ENCODE measurements at places on chromosomes 2 and 18.
A peak's percentile ranks its signal among the peaks of the same experiment; 100 is the strongest.

- no peak for DNase-seq
Measured at GRCh38 chr18:73791081-73791480, 356.6 kb downstream of the FBXO15 start.

GRCh38 chr2:36307441-36307840, 48.1 kb upstream of the CRIM1 start:
- no peak for DNase-seq

DNA sequence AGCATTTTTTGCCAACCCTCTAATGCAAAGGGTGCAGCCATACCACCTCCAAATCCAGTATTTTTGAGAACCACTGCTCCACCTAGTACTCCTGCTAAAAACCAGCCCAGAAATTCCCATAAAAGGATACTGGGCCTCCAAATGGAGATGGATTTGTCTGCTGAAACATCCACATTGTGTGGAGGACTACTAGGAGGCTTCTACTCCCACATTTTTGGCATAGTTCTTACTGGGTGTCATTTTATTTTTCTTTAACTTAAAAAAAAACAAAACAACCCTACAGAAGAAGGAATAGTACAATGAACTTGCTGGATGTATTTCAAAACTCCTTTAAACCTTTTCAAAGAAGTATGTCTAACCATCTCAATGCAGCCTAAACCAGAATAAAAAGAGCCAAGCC, 219.2 kb downstream of the SRBD1 start:
- no peak for DNase-seq

GRCh38 chr2:24763843-24764242, 29.3 kb downstream of the PTRHD1 start:
- DNase-seq = no peak

- DNase-seq = no peak
Measured at GRCh38 chr2:54899576-54900200, 150.6 kb downstream of the RTN4 start.

- DNase-seq = no peak
Measured at GRCh38 chr2:236657801-236658200, 88.2 kb downstream of the ACKR3 start.

- no peak for DNase-seq
Measured at GRCh38 chr18:35326695-35327387, 17.4 kb downstream of the ZNF24 start.

DNA sequence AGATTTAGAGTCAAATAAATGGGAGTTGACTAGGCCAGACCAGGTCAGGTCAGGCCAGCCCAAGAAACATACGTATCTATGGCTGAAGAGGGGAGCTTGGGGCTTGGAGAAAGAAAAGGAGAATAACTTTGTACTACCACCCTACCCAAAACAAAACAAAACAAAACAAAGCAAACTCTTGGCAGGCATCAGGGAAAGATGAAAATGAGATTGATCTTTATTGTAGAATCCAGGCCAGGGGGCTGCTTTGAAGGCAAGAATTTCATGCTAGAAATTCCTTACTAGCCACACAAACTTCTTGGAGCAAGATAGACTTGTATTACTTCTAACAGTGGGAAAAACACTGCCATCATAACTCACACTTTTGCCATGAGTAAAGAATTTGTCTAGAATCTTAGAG, 26.2 kb downstream of the QPCT start:
- no peak for DNase-seq

DNA sequence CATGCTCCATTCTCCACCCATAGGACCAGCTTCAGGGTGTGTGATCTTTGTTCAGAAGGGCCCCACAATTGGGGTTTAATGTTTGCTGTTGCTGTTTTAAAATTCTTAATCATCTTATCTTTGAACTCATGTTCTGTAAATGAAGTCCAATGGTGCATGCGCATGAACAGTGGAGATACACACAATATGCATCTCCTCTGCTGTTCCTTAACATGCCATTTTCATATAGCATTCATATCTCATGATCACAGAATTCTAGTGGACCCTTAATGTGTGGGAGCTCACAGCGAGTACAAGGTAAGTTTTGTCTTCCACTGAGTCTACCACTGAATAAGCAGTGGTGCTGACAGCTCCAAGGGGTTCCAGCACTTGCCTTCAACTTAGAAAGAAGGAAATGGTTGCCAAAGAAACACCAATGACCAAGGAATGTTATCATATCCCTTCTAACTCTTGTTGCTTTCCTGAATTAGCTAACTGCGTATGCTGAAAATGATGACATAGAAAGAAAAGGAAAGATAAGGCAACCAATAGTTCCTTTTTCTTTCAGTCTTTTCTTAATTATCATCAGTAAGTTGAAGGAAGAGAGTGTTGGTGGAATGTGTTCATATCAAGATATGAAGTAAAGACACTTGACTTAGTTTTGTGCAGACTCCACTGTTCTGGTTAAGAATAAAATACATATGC, 258.9 kb upstream of the FBXO11 start:
- DNase-seq = no peak

GRCh38 chr18:22409445-22409844, 8.3 kb downstream of the CTAGE1 start:
- DNase-seq = no peak

DNA sequence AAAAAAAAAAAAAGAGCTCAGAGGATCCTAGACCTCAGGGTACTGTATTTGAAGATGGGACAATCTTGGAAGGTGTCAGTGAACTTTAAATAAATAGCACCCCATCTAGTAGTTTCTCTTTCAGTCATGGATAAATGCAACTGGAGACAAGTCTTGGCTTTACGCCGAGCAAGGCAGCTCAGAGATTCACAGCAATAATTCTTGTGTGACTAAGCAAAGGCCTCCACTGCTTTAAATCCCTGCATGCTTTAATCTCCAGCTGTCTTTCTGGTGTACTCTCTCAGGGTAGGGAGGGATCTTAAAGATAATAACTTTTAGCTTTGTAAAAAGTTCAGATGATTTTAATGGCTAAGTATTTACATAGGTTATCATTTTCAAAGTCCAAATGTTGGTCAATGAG, 36.3 kb downstream of the NRXN1 start:
- DNase-seq = no peak

DNA sequence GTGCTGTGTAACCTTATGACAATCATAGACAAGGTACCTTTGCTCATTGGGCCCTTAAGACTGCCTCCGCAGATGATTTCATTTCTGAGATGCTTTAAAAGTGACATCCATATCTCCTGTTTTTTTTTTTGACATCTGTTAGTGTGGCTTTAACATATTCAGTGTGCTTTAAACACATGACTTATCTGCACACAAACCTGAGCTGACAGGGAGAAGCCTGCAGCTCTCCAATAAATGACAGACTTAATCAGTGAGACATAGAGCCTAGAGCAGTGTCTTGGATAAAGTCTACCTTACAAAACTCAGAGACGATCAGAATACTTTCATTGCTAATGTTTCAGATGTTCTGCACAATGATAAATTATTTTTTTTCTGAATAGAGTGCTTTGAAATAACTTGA, 130.7 kb downstream of the UBE2E3 start:
- no peak for DNase-seq

- DNase-seq = no peak
Measured at GRCh38 chr18:57333940-57334339, 18.4 kb upstream of the ST8SIA3 start.

GRCh38 chr2:186187854-186188253, 298.2 kb upstream of the ZC3H15 start:
- no peak for DNase-seq

GRCh38 chr2:3025261-3025660, 352.4 kb downstream of the EIPR1 start:
- DNase-seq = no peak

DNA sequence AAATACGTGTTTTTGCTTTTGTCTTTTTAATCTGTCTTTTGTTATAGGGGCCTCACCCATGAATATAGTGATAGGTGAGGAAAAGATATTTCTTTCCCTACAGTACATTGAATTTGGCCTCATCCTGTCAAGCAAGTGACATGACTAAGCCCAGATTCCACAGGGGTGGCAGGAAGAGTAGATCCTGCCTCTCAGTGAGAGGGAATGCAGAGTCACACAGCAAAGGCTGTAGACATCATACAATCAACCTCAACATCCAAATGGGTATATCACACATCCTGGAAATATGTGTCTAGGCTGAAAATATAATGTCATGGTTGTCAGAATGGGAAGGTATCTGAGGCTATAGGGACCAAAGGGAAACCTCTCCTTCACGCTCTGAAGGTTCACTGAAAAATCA, 269.6 kb downstream of the CDH20 start:
- no peak for DNase-seq

- DNase-seq = no peak
Measured at GRCh38 chr2:32614084-32614483, 13.8 kb upstream of the TTC27 start.

- no peak for DNase-seq
Measured at GRCh38 chr2:19116918-19117317, 241.5 kb downstream of the OSR1 start.

GRCh38 chr2:29492701-29493100, 377.5 kb downstream of the CLIP4 start:
- DNase-seq = no peak

DNA sequence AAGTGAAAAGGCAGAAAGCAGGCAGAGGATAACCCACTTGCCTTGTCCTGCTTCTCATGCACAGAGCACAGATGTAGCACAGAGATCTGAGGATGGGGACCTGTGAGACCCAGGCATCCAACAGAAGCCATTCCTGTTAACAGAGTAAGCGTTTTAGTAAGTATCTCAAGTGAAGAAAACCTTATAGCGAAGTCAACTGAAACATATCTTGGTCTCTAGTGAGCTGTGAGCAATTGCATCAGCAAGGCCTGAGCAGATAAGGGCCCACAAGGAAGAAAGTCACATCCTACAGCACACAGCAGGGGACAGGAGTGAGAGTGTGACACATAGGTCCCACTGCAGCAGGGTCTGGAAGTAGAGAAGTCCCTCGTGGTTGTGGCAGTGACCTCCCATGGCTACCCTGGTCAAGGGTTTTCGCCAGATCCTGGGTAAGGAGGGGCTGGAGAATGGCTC, 248.7 kb upstream of the TNP1 start:
- no peak for DNase-seq

DNA sequence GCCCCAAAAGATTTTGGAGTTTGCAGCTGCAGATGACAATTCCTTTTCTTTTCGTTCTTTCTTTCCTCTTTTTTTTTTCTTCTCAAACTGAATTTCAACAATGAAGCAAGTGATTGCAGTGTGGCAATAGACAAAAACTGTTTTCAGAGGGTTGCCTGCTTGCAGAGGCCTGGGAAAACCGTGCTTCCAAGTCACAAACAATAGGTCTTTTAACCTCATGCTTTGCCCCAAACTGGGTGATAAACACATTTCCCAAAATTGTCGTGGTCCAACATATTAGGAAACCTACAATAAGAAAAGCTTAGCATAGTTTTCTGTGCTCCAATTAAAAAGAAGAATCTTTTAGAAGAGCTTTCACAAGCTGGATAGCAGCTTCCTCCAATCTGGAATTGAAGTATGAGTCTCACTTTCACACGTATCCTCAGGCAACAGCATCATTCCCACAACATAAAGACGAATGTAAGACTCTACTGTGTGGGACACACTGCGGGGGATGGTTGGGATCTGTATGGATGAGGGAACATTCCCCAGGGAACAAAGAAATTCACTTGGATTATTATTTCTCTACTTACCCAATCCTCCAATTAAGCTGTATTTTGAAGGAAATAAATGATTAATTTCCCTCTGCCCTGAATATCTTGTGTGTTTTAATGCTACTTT, 656.1 kb downstream of the RNF144A start:
- no peak for DNase-seq

GRCh38 chr18:23234619-23235018, 99.3 kb downstream of the CABLES1 start:
- no peak for DNase-seq

DNA sequence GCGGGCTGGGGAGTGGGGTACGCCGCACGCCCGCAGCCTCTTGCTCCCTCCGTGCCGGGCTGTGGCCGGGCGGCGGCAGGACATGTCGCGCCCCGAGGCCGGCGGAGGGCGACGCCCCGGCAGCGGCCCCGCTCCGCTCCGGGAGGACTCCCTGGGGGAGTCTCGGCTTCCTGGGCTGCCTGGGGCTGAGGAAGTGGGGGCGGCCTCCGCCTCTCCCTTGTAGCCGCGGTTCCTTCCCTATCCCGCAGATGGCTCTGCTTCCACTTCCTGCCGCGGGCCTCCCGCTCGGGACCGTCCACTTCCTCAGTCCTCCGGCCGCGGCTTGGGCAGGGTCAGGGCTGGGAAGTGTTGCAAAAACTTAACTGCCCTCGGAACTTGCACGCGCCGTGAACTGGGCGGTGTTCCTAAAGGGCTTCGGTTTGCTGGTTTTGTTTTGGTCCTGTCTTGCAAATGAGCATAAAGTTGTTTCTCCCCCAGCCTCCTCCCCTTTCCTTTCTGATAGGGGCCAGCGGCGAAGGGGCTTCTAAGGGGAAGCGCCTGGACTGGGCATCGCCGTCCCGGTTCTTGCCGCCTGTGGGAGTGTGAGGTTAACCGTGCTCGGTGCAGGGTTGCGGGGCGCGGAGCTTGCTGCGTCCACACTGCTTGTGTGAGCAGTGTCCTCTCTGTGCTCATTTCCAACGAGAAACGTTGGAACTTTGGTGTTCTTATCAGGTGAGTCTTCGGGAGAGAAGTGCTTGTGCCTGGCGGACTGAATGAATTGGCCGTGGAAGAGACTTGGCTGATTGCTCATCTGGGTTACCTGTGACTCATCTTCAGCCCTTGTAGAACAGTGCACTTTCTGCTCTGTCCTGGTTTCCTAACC, 600 bp downstream of the RALB start:
- DNase-seq = peak; percentile 92

DNA sequence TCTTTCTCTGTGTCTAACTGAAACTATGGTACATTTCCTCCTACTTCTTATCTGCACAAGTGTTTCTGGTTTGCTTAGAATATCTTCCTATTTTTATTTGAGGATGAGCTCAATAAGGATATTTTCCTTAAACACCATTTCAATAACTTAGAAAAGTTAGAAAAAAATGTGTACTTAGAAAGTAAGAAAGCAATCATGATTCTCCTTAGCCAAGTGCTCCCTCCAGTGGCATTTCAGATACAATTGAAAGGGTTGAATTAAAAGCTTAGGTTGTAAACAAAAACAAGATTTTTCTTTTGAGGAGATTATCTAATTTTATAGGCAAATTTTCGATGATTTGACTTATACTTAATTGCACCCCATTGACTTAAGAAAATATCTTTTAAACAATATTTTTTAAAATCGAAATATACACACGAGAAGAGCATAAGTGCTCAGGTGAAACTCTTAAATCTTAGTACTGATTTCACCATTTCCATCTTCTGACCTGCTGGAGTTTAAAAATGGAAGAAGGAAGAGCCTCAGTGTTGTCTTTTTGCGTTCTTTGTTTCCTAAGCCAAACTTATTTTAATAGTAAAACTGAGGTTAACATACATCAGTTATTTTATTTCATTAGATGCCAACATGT, 26.9 kb downstream of the C18orf63 start:
- no peak for DNase-seq

- DNase-seq = no peak
Measured at GRCh38 chr2:237221443-237221842, 135.8 kb downstream of the COPS8 start.

DNA sequence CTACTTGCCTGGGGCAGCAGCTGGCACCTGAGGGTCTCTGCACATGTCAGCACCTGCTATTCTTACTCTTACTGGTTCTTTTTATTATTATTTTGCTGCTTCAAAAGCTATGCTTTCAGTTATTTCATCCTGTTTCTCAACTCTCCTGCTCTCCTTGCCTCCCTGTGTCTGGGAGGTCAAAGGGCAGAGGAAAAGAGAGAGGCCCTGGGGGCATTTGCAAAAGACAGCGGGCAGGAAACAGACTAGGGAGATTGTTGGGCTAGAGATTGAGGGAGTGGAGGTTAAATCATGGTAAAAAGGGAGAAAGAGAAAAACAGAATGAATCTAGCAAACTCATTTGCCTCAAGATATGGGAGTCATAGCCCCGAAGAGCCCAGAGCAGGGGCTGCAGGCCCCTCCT, 21.1 kb upstream of the RPL31 start:
- no peak for DNase-seq

All from left cardiac atrium (tissue), 4 donors.